Right ventricle myocardium superior (tissue), 1 donor: ENCODE measurements at places on chromosomes 7 and 10. TPM values are rescaled to one million over a fixed set of nuclear protein-coding genes. Genes with fewer than 3 reads are reported as not detected.

DNA sequence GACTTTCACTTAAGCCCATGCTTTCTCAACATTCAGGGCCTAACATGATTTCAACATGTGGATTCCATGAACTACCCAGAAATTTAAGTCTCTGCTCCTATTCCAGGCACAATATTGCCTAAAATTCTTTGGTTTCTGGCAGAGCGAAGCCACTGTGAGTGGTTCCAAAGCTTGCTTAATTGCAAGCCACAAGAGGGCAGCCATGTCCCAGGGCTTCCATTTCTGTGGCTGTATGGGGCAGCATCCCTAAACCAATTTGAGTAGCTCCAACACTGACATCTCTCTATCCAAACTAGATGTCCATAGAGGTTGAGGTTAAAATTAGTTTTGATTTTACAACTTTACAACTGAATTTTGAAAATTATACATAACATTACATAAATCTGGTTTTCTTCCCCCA, 56.3 kb upstream of the MDFIC start:
- DNase-seq, result peak; percentile 60

PGAM2 gene
- total RNA-seq, result 1,131 TPM

- no peak for DNase-seq
Observed at GRCh38 chr7:96734343-96734742, 24.7 kb upstream of the SEM1 start.

MGAM2 gene
- total RNA-seq, result 0.11 TPM

FLNC gene
- total RNA-seq, result 601 TPM

DNA sequence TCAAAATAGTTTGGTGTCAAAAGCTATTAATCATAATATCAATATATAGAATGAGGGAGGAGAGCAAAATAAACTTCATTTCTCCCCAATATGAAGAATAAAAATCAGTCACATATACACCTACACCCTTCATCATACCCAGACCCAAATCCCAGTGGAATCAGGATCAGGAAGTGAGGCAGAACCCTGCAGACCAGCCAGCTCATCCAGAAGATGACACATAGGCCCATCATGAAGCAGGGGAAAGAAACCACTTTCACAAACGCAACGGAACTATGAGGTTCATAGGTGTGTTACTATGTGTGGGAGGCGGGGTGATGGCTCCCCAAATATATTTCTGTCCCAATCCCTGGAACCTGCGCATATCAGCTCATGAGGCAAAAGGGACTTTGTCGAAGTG, 89.0 kb downstream of the RSU1 start:
- DNase-seq, result no peak

DNA sequence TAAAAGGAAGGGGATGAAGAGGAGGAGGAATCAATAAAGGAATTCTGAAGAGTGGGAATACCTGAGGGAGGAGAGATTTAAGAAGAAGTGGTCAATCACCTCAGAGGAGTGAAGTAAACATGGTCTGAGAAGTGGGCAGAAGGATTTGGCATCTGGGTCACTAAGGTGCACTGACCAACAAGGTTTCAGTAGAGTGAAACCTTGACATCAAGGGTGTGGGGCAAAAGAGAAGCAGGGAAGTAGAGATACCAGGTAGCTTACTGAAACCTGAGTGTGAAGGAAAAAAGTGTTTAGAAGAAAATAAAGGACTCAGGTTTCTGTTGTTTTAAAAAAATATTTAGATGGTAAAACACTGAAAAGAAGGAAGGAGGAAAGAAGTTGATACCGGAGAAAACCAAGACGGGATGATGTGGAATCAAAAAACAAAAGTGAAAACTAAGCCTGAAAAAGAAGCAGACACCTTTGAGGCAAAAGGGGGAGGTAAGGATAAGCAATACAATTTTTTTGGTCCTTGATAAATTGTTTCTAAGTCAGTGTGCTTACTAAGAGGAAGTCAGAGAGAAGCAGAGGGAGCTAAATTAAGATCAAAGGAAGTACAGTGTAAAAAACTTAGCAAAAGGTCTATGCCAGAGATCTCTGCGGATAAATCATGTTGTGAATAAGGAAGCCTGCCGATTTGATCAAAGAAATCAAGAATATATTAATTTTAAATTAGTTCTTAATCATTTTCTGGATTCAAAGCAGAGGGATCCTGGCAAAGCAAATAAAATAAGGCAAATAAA, 137.2 kb upstream of the GPR22 start:
- DNase-seq, result no peak

GRCh38 chr10:102832987-102833386, 4.2 kb downstream of the CYP17A1 start:
- no peak for DNase-seq

DNA sequence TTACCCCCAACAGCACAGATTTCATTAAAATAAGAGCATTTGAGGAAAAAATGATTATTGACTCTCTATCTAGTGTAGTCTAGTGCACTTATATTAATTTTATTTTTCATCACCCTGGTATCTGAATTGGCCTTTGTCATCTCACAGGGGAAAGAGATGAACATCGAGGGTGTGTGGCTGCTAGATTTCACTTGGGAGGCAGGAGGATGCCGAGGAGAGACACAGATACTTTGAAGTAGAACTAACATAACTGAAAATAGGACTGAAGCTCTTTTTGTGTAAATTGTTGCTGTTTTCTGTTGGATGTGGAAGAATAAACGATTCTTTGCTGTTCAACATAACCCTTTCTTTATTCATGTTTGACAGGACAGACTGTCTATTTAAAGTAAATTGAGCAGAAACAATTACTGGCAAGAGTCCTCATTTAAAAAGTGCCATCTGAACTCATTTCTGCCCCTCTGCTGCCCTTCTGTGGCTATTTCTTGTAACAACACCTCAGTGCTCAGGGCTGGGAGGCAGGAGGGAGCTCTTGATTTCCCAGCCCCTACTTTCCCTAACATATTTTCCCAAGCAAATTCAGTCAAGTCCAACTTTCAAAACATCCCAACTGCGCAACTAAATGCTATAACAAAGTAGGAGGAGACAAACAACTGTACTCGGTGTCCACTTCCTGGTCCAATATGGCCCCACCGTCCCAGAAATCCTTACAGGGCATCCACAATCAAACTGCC, 15.6 kb downstream of the LYZL1 start:
- DNase-seq, result peak; percentile 52

CYP3A7 gene
- total RNA-seq, result not detected

ZNF727 gene
- total RNA-seq, result 1.8 TPM

ZYX gene
- 69.8 TPM for total RNA-seq

DNA sequence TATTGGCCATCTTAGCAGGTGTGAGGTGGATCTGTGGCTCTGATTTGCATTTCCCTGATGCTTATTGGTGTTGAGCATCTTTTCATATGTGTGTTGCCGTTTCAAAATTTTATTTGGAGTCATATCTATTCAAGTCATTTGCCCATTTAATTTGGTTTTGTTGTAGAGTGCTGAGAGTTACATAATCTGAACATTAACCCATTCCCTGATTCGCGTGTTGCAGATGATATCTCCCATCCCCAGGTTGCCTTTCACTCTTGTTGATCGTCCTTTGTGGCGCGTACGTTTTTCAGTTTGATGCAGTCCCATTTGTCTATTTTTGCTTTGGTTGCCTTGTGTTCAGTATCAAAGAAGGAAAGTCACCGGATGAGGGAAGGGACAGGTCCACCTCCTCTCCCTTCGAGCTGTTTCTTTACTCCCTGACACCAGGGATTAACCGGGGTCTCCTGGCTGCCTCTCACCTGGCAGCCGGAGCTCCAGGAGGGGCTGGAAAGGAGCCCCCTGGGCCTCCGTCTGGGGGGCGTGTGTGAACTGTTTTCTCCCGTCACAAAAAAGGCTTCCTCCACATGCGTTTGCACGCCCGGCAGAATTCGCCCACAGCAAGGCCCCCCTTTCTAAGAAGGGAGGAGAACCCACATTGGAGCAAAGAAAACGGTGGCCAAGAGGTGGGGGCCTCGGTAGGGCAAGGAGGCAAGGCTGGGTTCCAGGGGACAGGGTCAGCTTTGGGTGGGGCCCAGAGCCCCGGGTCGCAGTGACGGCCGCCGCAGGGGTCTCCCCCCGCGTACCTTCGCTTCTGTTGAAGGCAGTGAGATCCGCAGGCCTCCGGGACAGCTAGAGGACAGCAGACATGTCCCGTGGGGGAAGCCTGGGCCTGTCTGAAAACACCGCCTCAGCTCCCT, 8.3 kb downstream of the MNX1 start:
- DNase-seq, result no peak

DNA sequence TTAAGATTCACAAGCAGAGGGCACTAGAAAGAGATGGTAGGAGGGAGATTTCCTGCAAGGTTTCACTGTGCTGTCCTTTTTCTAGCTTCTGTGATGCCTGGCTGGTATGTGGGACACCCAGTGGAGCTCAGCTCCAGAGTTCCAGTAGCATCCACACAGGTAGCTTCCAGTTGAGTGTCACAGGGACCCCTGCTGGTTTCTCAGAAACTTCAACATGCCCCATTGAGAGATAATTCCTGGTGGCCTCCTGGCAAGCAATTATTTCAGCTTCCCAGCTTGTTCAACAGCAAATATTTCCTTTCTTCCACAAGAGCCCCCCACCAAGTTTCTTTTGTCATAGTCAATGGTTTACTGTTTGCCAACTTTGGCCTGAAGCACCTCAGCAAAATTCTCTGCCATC, 858.7 kb downstream of the REEP3 start:
- DNase-seq, result no peak

- no peak for DNase-seq
Observed at GRCh38 chr7:145784809-145785780, 331.5 kb upstream of the CNTNAP2 start.

C10orf105 gene
- total RNA-seq, result 0.05 TPM

- DNase-seq, result no peak
Observed at GRCh38 chr10:4658777-4659176, 167.2 kb upstream of the AKR1E2 start.

PTF1A gene
- not detected for total RNA-seq

- no peak for DNase-seq
Observed at GRCh38 chr10:127757033-127757432, 20.0 kb downstream of the FOXI2 start.

DNA sequence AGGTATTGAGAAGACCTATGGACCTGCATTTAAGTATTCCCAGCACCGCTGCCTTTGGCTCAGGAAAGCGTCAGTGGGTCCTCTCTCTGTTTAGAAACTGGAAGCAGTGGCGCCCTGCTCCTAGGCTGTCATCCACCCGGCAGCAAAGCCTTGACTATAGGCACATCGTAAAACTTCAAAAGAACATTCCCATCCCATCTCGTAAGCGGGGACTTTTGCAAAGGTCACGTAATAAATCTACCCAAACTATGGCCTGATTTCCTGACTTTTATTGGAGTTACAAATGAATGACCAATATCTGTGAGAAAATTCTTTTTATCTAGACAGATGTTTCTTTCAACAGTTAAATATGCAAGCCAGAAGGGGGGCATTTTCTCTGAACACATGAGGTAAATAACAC, 115.8 kb upstream of the TCERG1L start:
- DNase-seq, result no peak

- no peak for DNase-seq
Observed at GRCh38 chr10:49076741-49077521, 38.4 kb downstream of the VSTM4 start.

GRCh38 chr7:25358926-25359325, 130.6 kb upstream of the NPVF start:
- DNase-seq, result no peak

ERVW-1 gene
- total RNA-seq, result not detected

- DNase-seq, result no peak
Observed at GRCh38 chr10:93346694-93347093, 135.4 kb downstream of the MYOF start.

DNA sequence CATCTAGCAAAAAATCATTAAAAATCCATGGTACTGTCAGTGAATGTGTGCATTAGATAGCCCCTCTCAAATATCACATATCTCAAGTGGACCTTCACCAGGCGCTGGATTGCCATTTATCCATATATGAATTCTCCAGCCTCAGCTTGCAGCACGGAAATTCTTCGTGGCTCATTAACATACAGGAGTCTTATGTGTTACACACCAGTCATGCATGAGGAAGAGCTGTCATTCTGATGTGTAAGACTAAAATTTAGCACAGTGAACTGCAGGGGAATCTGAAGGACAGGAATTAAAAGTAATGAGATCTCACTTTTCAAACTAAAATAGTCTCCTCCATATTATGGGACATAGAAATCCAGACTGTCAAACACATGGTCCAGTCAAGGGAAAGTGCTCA, 542.4 kb upstream of the DPP6 start:
- no peak for DNase-seq

DNA sequence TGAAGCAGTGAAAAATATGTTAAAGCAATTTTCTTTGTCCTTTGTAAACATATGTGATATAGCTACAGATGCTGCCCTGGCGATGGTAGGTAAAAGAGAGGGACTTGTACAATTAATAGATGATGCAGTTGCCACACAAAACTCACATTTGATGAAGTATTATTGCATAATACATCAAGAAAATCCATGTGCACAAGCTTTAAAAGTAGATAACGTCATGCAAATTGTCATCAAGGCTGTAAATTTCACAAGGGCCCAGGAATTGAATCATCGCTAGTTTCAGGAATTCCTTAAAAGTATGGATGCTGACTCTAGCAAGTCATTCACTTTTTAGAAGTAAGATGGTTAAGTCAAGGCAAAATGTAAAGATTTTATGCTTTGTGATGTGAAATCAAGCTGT, 10.0 kb downstream of the CYP3A5 start:
- DNase-seq, result no peak

CFAP70 gene
- total RNA-seq, result 1.5 TPM

DNA sequence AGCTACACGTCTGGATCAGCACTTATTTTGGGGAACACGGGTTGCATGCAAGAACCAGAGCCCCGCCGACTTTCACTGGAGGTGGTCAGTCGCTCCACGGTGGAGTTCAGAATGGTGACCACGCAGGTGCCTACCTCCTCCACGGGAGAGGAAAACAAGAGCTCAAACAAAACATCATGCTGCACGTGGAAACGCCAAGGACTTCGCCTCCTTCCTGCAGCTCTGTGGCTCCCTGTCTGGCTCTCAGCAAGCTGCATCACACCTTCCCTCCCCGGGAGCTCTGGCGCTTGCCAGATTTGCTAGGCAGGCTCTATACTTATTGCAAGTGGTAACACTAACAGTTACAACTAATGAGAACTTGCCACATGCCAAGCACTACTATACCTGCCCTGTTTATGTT, 26.0 kb downstream of the GSDME start:
- no peak for DNase-seq

- no peak for DNase-seq
Observed at GRCh38 chr7:34417781-34418180, 240.2 kb upstream of the NPSR1 start.
